Spleen (tissue), 13 donors: ENCODE measurements at places on chromosomes 13 and 19. TPM values are rescaled to one million over a fixed set of nuclear protein-coding genes. Genes with fewer than 3 reads are reported as not detected.

GRCh38 chr13:82898586-82898985, 983.7 kb downstream of the SLITRK1 start:
- no peaks in the 10 kb centered on the region for H3K27me3 ChIP-seq
- H3K4me1 ChIP-seq = no peaks in the 10 kb centered on the region
- no peak overlapping the region for H3K4me3 ChIP-seq
- no peak for DNase-seq
- H3K27ac ChIP-seq = no peak overlapping the region

- H3K4me1 ChIP-seq = peaks cover 39% of the 10 kb centered on the region
- H3K27ac ChIP-seq = no peak overlapping the region
- DNase-seq = no peak
- H3K36me3 ChIP-seq = peaks cover 87% of the 10 kb centered on the region
- H3K27me3 ChIP-seq = no peaks in the 10 kb centered on the region
- H3K4me3 ChIP-seq = no peak overlapping the region
Observed at GRCh38 chr19:5054551-5055456, 85.9 kb downstream of the KDM4B start.

DNA sequence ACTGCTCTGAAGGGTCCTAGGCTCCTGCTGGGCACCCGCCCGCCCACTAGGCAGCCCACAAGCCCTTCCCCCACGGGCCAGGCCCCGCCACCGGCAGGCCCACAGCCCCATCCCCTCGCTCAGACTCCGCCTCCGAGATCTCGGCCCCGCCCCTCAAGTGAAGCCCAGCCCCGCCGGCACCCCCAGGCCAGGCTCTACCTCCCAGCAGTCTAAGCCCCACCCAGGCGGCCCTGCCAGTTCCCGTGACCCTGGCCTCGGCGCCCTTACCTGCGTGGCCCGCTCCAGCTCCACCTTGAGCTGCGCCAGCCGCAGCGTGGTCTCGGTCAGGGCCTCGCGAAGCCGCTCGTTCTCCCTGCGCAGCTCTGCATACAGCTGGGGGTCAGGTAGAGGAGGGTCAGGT, 16.3 kb downstream of the EPS8L1 start:
- peaks cover 4% of the 10 kb centered on the region for H3K27me3 ChIP-seq
- no peak overlapping the region for H3K4me3 ChIP-seq
- H3K4me1 ChIP-seq = peaks cover 25% of the 10 kb centered on the region
- DNase-seq = no peak
- H3K27ac ChIP-seq = no peak overlapping the region
- no peaks in the 10 kb centered on the region for H3K36me3 ChIP-seq

GRCh38 chr19:9792206-9793070, 23.9 kb upstream of the ZNF846 start:
- no peaks in the 10 kb centered on the region for H3K36me3 ChIP-seq
- peak overlapping the region; percentile 91 for H3K27ac ChIP-seq
- no peaks in the 10 kb centered on the region for H3K27me3 ChIP-seq
- peak overlapping the region; percentile 54 for H3K4me3 ChIP-seq
- peak; percentile 96 for DNase-seq
- peaks cover 18% of the 10 kb centered on the region for H3K4me1 ChIP-seq

DNA sequence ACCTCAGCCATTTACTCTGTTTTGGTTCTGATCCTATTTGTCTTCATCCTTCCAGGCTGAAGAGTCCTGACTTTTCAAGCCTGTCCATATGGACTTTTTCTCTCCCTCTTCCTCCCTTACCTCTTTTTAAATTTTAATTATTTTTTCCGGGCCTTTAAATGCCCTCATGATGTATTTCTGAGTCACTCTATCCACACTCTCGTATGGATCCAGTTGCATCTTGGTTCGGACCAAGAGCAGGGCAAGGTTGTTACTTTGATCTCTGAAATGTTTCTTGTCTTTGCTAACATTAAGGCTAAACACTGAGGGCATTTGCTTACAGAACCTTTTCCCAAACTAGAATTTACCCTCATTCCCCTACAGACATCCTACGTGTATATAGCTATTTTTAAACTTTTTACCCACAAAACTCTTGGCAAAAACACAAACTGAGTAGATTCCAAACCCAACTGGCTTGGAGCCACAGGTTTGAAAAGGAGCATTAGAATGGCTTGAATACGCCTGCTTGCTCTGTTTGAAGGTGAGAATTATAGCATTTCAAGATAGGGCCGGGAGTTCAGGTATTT, 47.4 kb upstream of the SERPINE3 start:
- no peaks in the 10 kb centered on the region for H3K27me3 ChIP-seq
- H3K4me3 ChIP-seq = no peak overlapping the region
- no peaks in the 10 kb centered on the region for H3K36me3 ChIP-seq
- H3K4me1 ChIP-seq = no peaks in the 10 kb centered on the region
- H3K27ac ChIP-seq = no peak overlapping the region

GRCh38 chr13:52999093-52999696, 29.4 kb upstream of the OLFM4 start:
- DNase-seq = no peak
- no peaks in the 10 kb centered on the region for H3K27me3 ChIP-seq
- H3K4me3 ChIP-seq = no peak overlapping the region
- no peak overlapping the region for H3K27ac ChIP-seq
- H3K4me1 ChIP-seq = no peaks in the 10 kb centered on the region

- no peak for DNase-seq
- H3K4me3 ChIP-seq = no peak overlapping the region
- H3K27me3 ChIP-seq = peaks cover 7% of the 10 kb centered on the region
Observed at GRCh38 chr19:10454267-10454666, 33.9 kb downstream of the PDE4A start.

DNA sequence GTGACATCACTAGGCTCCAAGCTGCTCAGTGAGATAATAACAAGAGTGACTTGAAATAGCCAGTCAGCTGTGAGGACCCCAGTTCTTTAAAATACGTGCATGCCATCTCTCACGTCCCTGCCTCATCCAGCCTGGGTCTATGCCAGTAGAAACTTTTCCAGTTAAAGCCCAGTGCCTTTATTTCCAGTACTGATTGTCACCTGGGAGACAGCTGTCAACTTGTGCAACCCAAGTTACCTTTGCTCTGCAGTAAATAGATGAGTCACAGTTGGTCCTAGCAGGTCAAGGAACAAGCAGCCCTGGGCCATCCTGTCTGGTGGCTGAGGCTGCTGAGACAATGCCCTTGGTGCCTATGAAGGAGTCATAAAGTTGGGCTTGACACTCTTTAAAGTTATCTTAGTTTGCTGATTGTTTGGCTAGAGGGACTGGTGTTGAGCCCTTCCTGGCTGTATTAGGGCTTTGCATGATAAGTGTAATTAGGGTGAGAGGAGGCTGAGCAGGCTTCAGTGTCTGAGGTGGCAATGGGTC, 228.7 kb downstream of the LACC1 start:
- H3K4me1 ChIP-seq = no peaks in the 10 kb centered on the region
- H3K27me3 ChIP-seq = no peaks in the 10 kb centered on the region
- no peak overlapping the region for H3K4me3 ChIP-seq
- DNase-seq = no peak
- no peak overlapping the region for H3K27ac ChIP-seq
- H3K36me3 ChIP-seq = no peaks in the 10 kb centered on the region

- H3K4me3 ChIP-seq = no peak overlapping the region
- H3K27me3 ChIP-seq = no peaks in the 10 kb centered on the region
- DNase-seq = no peak
Observed at GRCh38 chr13:93899981-93900380, 579.5 kb downstream of the DCT start.

DNA sequence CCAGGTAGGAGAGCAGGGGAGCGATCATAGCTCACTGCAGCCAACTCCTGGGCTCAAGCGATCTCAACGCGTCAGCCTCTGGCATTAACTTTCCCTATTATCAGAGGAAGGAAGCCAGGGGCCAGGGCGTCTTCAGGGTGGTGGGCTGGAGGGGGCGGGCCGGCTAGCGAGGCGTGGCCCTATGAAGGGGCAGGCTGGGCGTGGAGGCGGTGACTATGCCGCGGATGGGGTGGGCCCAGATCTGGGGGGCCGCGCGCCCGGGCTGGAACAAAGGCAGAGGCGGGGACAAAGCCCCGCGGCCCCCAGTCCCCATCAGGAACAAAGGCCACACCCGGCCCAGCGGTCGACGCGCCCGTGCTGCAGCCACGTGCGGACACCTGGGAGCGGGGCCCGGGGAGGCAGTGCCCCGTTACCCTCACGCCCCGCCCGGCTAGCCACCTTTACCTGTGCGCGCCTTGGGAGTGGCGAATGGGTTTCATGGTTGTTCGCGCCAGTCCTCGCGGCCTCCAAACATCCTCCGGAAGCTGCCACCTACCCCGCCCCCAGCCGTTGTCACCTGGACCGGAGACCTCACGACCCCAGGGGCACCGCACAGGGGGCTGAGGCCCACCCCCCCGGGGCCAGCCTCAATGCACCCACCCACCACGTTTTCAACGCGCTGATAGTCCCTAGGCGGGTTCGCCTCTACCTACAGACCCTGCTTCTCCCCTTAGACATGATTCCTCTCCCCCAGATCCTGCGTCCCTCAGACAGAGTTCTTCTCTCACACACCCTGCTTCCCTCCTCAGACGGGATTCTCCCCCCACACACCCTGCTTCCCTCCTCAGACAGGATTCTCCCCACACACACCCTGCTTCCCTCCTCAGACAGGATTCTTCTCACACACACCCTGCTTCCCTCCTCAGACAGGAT, 5.4 kb upstream of the TRIM28 start:
- H3K36me3 ChIP-seq = no peaks in the 10 kb centered on the region
- peak overlapping the region; percentile 40 for H3K27ac ChIP-seq
- peaks cover 9% of the 10 kb centered on the region for H3K4me1 ChIP-seq
- H3K4me3 ChIP-seq = peak overlapping the region; percentile 25

Gene GPR42
- total RNA-seq = 0.66 TPM

Gene LGI4
- 2.8 TPM for total RNA-seq

Gene BRME1
- total RNA-seq = 1.2 TPM

Gene COL4A2
- 712 TPM for total RNA-seq

Gene TFDP1
- total RNA-seq = 53.4 TPM

Gene STOML3
- total RNA-seq = not detected

Gene IZUMO1
- total RNA-seq = 2.8 TPM

Gene ZNF20
- 4.5 TPM for total RNA-seq

Gene LPAR2
- total RNA-seq = 23.7 TPM

Gene MAP4K1
- total RNA-seq = 67.1 TPM

Gene DNAAF3
- not detected for total RNA-seq
